ENCODE measurements at places on chromosomes 6 and 20. TPM values are rescaled to one million over a fixed set of nuclear protein-coding genes. Genes with fewer than 3 reads are reported as not detected.

Gene CTAGE9
- not detected for total RNA-seq

Gene MUC21
- not detected for total RNA-seq

Gene BANF2
- not detected for total RNA-seq

Gene MC3R
- not detected for total RNA-seq

Gene TMEM14A
- total RNA-seq, result 38.2 TPM

Gene SPEF1
- total RNA-seq, result 1.9 TPM

Gene COL9A1
- not detected for total RNA-seq

Gene AVP
- total RNA-seq, result not detected

Gene LINC00237
- total RNA-seq, result not detected

Gene COL9A3
- 0.49 TPM for total RNA-seq

Gene SLC44A4
- 0.29 TPM for total RNA-seq

Gene EPB41L1
- total RNA-seq, result 64.0 TPM

Gene PRR3
- 15.4 TPM for total RNA-seq

Gene FAM50B
- 7.7 TPM for total RNA-seq

Gene CASS4
- total RNA-seq, result 0.08 TPM

Gene BHLHE23
- total RNA-seq, result not detected

Gene RNF144B
- total RNA-seq, result 0.52 TPM

Gene LY6G5B
- 4.3 TPM for total RNA-seq

Gene IL17A
- total RNA-seq, result not detected

Gene ADGB
- total RNA-seq, result not detected

Gene TSPO2
- not detected for total RNA-seq

Gene LRRC73
- total RNA-seq, result 0.97 TPM

Gene CCN2
- total RNA-seq, result 82.6 TPM

Gene KCNB1
- 0.99 TPM for total RNA-seq

Gene SLC35D3
- total RNA-seq, result not detected

Gene TUBB2B
- 14.6 TPM for total RNA-seq

Gene LAMP5
- total RNA-seq, result not detected

Gene TRIM15
- not detected for total RNA-seq

Gene JPH2
- total RNA-seq, result 3.1 TPM

Gene FABP7
- not detected for total RNA-seq

Gene SAYSD1
- 5.4 TPM for total RNA-seq

Gene FAM217A
- total RNA-seq, result not detected

Gene SIRPB1
- total RNA-seq, result 0.84 TPM
